ENCODE measurements at places on chromosomes 4 and X.

DNA sequence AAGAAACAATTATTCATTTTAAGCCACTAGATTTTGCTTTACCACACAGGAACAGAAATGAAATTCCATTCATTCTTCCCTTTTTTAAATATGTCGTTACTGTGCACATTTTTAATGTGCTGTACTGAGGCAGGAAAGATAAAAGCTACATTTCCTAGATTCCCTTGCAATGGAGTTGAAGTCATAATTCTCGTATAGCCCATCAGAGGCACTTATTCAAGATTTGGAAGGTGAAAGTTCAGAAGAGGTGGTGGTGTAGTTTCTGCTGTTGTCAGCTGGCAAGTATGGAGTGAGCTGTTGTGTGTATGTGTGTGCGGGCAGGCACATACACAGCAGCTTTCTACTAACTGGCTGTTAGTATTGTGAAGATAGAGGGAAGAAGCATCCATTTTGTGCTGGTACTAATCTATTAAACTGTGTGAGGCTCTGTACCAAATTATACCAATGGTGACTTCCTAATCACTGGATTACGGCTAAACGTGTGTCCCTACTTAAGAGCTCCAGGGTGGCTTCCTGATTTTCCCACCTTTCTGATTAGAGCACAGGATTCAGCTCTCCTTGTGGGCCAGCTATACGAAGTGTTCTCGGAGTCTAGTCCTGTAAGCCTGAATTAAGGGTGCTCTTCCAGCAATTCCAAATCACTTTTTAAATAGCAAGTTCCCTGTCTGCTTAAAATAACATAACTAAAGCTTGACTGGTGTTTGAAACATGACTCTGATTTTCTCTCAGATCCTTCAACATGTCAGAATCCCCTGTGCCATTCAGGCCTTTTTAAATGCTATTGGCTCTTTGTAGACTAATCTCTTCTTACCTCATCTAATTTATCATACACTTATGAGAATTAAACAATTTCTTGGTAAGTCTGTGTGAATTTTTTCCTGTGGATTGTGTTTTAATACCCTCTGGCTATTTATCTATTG is 43.8 kb downstream of the PDS5A start:
- DNase-seq, result no peak

- DNase-seq, result no peak
Measured at GRCh38 chr4:38663090-38663800, 754 bp upstream of the KLF3 start.

DNA sequence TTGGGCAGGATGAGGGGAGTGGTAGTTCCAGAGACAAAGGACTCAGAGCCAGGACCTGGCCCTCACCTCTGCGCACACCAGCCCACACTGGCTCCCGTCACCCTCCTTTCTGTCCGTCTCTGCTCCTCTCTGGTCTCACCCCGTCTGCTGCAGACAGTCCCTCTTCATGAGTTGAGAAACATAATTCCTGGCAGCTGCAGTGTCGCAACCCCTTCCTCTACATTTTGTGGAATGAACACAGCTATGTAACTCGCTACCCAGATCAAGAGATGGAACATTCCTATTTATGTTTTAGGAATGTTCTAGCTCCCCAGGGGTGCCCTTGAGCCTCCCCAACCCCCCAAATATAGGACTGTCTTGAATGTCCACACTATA is 59.3 kb downstream of the SHROOM2 start:
- DNase-seq, result no peak

DNA sequence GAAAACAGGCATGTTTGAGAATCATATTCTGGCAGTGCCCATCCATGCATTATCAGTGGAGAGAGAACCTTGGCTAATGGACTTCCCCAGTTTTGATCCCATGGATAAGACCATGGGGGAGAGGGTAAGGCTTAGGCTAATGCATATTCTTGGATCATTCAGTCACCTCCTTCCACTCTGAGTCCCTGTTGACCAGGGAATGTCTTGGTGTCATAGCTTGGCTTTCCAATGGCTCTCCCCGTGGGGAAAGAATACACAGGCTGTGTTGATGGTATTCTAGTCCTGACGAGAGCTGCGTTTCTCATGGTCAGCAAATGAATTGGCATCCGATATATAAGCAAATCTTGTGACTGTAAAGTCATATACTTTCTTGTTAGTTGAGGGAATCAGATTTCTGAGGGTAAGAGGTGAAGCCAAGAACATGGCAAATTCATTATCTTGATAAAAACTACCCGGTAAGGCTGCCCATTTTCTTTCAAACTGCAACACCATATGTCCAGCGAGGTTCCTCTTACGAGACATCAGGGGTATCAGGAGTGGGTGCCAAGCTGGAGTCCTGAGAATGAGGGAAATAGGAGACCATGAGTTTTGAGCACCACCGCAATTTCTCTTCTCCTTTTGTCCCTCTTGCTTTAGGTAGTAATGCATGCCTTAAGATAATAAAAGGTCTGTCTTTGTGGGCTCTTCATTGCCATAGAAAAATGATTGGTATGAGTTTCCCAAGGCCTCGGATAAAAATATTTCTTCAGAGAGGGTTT is 18.0 kb downstream of the RHOH start:
- no peak for DNase-seq

DNA sequence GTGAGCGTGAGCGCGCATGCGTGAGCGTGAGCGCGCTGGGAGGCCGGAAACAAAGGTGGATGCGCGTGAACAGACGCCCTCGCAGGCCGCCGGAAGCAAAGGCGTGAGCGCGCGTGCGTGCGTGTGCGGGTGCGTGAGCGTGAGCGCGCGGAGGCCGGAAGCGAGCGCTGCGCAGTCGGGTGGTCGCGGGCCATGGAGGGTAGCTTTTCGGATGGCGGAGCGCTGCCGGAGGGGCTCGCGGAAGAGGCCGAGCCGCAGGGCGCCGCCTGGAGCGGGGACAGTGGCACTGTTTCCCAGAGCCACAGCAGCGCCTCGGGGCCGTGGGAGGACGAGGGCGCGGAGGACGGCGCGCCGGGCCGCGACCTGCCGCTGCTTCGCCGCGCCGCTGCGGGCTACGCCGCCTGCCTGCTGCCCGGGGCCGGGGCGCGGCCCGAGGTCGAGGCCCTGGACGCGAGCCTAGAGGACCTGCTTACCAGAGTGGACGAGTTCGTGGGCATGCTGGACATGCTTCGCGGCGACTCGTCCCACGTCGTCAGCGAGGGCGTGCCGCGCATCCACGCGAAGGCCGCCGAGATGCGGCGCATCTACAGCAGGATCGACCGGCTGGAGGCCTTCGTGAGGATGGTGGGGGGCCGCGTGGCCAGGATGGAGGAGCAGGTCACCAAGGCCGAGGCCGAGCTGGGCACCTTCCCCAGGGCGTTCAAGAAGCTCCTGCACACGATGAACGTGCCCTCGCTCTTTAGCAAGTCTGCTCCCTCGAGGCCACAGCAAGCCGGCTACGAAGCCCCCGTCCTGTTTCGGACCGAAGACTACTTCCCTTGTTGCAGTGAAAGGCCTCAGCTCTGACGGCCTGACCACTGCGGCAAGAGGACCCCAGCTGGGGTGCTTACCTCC is at the start of gene BLOC1S4:
Gene BLOC1S4, plus strand, starts transcription at position 157 of the 894 bp plus-strand sequence. Its CDS starts 36 bp downstream, at position 193.
- peak; percentile 85 for DNase-seq

DNA sequence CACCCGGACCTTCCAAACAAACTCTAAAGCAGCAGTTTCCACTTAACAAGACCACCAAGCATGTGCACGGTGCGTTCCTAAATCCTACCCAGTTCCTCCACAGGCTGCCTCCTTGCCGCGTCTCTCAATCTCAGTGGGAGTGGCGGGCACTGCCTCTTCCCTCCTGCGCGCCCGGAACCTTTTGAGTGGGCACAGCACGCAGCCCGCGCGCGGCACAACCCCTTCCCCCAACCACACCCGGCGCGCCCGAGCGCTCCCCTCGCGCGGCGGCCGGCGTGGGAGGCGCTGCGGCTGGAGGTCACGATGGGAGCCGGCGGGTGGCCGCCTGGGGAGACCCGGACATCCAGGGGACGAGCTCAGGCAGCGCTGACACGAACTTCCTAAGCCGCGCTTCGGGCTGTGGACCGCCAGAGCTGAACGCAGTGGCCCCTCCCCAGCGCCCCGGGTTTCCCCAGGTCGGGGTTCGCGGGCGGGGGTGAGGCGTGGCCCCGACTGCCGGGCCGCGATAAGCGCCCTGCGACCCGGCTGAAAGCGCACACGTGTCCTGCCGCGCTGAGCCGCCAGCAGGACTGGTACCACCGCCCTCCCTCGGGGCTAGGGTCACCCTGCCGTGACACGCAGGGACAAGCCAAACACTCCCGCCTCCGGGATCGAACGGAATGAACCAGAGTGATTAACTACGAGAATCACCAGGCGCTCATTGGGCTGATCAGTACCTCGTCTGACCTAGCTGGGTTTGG is at the start of gene ABCG2:
Gene ABCG2, minus strand, starts transcription at position 151 of the 740 bp plus-strand sequence. CDS start 18,644 bp downstream, outside the sequence.
- peak; percentile 13 for DNase-seq

GRCh38 chr4:3017504-3017903 is 54.1 kb downstream of the GRK4 start:
- DNase-seq, result no peak
